ENCODE measurements at places on chromosomes 6 and 20.

GRCh38 chr6:74902089-74902488, 303.8 kb downstream of the COL12A1 start:
- DNase-seq: no peak

GRCh38 chr6:77063494-77063893, 399.8 kb downstream of the HTR1B start:
- no peak for DNase-seq

GRCh38 chr6:78854546-78854945, 12.8 kb upstream of the IRAK1BP1 start:
- DNase-seq: no peak

DNA sequence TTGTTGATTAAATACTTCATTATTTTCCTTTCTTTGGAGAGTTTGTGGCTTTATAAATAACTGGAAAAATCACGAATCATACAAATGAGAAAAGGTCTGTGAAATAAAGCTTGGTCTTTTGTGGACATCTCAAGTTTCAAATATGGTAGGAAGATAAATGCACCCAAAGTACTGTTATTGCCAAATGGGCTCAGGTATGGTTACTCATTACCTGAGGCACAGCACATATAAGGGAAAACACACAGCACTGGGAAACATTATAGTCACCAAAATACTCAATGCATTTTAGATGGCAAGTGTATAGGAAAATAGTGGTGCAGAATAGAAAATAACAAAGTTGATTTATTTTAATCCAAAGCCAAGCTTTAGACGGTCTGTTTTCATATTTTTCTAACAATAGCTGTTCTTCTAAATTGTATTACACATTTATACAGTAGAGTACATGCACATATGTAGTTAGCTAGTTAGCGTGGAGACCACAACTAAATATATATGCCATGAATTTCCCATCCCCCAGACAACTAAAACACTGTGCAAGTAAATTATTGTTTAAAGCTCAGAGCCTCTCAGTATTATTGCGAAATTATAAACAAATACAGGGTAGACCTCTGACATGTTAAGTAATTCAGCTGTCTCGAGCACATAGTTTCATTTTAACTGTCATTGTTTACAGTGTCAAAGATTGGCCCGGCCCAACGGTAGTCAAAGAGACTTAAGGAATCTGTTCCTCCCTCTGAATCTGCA, 336.0 kb downstream of the SYNE1 start:
- no peak for DNase-seq

DNA sequence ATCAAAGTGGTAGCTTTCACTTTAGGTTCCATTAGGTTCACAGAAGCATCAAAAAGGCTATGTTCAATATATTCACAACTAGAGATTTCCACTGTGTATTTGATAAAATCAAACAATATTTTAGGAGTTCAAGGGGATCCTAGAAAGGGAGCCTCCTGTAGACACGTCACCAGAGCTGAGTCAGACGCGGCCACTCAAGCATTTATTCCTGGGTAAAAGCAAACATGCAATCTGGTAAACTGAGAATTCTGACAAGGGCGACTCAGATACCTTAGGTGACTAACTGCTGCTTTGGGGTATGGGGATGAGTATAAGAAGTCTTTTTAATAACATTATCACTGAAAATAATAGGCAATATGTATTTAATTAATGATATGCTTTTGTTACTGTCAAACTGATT, 118.7 kb upstream of the HMGN3 start:
- no peak for DNase-seq
